ENCODE measurements at places on chromosomes 3 and 15.

DNA sequence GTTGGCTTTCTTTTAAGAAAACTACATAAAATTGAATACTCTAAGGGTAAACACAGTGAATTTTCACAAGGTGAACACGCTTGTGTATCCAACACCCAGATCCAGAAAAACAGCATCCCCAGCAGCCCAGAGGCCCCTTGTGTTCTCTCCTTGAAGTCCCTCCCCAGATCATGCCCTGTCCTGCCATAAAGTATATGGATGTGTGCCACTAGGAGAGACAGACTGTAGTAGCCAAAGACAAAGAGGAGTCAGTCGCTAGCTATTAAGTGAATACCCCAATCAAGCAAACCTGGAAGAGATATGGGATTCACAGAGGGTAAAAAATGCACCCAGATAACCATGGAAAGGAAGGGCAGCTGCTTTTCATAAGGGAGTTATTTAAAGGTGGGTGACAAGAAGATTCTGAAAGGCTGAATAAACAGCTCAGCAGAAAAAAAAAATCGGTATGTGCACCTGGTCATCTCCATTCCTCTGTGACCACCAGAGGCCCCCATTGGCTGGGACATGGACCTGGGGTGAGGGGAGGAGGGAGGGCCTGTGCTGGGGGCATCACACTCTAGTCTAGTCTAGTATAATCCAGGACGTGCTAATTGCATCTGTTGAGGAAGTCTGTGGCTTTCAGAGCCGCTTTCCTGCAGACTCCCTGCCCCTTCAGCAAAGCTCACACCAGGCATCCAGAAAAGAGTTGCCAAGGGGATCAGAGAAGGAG is 167.3 kb upstream of the NDN start:
- no peak for DNase-seq

DNA sequence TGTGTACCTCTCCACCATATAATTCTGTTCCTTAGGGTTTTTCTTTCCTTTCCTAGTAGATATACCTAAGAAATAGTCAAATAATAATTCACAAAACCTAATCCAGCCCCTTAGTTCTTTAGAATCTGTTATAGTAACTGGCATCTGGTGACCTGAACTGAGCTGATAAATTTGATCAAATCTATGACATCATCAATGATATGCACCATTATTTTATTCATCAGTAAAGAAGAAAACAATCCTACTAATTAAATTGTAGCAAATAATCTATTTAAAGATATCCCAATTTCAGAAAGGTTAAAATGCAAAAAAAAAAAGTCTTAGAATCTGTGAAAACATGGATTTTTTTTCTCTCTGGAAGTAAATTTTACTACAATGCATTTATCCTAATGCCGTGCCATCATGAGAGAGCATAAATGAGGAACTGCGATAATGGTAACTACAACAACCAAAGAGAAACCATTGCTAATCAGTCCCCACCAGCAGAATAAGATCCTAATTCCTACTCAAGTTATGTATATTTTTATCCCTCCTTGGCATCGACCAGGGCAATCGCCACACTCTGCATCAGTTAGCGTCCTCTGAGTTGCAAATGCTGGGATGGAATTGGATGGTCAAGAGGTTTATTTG is 6.6 kb upstream of the MNS1 start:
- DNase-seq: no peak

DNA sequence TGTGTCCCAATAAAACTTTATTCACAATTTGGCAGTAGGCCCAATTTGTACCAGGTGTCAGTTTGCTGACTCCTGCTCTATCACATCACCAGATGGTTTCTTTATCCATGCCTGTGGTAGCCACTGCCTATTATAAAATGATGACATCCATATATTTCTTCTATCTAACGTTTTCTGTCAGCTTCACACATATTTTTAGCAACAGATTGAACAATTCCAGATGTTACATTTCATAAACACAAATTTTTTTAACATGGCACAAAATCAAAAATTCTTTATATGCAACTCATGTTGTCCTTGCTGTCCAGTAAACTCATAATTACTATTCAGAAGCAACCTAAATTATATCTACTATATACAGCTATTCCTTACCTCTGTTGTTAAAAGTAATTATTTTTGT is 1371.6 kb downstream of the NSUN3 start:
- DNase-seq: no peak

DNA sequence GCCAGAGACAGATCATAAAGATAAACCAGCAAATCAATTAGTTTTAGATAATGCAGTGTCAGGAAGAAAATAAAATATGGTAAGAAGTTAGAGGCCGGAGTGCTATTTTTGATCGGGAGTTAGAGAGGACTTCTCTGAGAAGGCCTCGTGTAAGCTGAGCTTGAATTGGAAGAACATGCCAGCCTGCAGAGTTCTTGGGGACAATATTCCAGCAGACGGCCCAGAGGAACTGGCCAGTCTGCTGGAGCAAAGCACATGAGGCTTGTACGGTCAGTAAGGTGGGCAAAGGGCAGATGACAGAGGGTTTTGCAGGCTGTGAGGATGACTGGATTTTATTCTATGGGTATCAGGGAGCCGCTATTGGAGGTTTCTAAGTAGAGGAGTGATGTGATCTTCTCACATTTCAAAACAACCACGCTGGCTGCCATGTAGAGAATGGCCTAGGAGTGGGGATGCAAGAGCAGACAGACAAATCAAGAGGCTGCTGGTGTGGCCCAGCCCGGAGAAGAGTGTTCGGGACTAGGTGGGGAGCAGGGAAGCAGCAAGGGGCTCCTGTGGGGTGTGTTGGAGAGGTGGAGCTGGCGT is 84.0 kb downstream of the HES1 start:
- DNase-seq: no peak

DNA sequence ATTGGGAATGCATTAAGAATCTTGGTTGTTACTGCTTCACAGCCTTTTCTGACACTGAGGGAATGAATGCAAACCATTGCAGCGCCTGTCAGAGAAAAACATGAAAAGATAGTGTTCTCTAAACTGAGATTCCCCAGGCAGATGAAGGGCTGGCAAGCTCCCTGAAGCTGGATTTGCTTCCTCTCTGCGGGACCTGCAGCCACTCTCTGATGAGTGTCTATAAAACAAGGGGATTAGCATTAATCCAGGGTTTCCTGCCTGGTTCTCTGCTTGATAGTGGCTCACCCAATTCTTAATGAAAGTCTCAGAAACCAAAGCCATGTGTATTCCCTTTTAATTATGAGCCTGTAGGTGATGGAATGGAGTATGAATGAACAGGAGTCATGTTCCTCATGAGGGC is 344.3 kb upstream of the UMPS start:
- no peak for DNase-seq

DNA sequence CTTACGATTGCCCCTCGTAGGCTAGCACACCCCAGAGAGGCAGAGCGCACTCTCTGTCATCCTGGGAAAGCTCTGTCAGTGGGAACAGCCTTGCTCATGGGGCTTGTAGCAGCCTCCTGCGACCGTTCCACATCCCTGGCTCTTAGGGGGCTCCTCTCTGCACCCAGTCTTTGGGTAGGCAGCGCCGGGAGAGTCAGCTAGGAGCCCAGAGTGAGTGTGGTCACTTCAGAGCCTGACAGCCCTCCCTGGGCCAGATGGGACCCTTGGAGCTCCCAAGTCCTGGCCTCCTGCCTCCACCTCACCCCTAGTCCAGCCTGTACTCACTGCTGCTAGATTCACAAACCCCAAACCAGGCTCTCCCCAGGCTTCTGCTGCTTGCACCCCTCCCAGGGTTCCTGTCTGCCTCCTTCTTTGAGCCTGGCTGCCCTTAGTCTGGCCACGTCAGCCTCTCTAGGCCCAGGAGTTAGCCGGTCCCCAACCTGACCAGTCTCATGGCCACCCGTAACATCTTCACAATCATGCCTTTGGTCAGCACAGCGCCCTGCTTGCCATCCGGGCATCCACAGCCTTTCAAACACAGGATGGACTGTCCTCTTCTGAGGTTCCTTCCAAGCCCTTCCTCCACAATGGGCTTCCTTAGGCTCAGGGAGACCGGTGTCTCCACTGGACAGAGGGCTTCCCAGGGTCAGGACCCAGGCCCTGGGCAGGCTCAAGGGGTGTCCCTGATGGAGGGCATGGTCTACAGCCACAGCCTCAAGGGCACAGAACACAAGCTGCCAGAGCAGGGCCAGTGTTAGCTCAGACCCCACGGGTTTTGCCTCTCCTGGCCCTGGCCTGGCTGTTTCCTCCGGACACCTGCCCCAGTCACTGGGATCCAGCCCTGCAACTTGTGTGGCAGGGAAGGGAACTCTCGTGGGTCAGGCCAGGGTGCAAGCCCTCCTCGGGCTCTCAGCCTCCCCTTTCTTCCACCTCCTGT is 4.6 kb downstream of the ACSBG1 start:
- no peak for DNase-seq

DNA sequence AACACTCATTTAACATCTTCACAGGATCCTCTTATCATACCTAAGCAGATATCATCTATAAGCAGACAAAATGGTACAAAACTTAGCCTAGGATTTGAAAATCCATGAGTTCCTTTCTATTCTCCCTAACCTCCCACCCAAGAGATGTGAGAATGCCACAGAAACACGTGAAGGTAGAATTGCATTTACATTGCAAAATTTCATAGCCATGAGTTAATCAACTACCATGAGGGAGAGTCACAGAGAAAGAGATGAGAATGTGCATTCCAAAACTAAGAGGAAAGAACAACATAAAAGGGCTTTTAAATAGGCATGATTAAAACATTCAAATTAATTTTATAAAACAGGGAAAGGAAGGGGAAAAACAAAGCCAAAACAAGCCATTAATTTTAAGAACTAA is 806.2 kb downstream of the NTRK3 start:
- no peak for DNase-seq

- no peak for DNase-seq
Measured at GRCh38 chr3:170043506-170043905, 5.7 kb downstream of the GPR160 start.

DNA sequence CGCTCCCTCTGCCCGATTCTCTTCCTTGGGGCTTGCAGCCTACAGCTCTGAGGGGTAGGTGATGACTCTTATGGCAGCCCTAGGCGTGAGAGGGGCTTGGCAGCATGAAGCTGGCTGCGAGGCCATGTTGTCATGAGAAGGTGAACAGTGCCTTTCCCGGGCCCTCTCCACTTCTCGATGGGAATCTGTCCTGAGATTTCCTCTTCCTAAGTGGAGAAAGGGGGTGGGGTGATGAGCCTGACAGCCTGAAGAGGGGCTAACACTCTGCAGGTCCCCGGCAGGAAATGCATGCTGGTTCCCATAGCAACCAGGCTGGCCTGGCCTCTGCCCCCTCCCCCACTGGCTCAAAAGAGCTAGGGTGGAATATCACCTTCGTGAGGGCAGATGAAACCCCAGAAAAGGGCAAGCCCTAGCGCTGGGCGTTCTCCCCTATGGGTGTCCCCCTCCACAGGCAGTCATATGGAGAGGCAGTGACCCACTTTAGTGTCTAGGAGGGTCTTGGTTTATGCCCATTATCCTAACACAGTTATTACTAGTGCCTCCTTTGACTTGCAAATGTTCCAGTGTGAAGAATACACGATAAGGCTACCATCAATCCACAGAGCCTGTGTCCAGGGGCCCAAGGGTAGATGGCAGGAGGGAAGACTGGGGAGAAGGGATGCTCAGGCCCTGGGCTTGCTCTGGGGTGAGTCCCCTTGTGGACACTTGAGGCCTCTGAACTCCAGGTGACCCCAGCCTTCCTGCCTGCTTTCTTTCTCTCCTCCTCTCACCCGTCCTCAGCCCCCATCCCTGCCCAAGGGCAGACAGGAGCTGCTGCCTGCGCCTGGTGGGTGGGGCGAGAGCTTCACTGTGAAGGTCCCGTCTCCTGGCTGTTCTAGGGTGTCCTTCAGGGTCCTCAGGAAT is 13.2 kb downstream of the EPHB3 start:
- no peak for DNase-seq

DNA sequence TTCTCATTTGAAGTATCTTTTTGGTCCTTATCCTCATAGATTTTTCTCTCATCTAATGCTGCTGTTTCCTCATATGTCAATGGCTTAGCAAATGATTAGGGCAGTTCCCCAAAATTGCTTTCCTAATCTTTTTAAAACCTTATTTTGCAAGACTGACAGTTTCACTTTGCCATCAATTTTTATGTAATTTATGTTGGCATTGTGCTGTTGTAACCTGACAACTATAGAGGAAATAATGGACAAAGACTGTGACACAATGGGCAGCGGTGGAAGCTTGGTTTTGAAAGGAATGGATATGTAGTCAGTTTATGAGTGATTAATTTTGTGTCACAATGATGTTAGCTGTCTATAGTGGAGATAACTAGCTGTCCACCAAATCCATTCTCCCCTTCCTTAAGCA is 10.6 kb upstream of the SH3BP5 start:
- no peak for DNase-seq

DNA sequence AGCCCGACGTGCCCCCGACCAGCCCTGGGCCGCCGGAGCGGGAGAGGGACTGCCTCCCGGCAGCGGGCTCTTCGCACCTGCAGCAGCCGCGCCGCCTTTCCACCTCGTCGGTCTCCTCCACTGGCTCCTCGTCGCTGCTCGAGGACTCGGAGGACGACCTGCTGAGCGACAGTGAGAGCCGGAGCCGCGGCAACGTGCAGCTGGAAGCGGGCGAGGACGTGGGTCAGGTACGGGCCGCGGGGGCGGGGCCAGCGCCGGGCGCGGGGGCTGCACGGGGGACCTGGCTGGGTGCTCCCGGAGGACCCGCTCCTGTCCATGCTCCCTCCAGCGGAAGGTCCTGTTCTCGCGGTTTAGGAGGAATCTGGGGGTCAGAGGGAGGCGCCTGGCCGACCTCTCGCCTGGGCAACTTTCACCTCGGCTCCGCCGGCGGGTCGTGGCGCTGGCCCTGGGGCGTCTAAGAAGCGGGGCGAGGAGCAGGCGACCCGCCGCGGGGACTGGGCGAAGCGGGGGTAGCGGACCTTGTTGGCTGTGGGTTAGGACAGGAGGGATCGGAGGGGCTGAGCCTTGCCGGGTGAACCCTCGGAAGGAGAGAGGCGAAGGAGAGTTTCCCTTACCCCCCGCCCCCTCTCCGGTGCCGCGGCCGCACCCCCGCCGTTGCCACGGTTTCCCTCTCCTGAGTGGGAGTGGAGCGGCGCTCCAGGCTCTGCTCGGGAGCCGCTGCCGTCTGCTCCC is 682 bp downstream of the ITPKA start:
- peak; percentile 41 for DNase-seq

- DNase-seq: no peak
Measured at GRCh38 chr3:125236331-125236903, 23.9 kb upstream of the SLC12A8 start.

- no peak for DNase-seq
Measured at GRCh38 chr15:95644100-95644875, 686.2 kb upstream of the NR2F2 start.
